ENCODE measurements at places on chromosomes 2 and 18. TPM values are rescaled to one million over a fixed set of nuclear protein-coding genes. Genes with fewer than 3 reads are reported as not detected.

- DNase-seq = no peak
Measured at GRCh38 chr18:35028536-35028935, 12.7 kb upstream of the MAPRE2 start.

Gene PRSS56
- total RNA-seq = not detected

Gene REG3A
- not detected for total RNA-seq

Gene PTH2R
- total RNA-seq = 0.64 TPM
